NCI-H1694 (cell line): ENCODE measurements at places on chromosomes 3 and 15.

DNA sequence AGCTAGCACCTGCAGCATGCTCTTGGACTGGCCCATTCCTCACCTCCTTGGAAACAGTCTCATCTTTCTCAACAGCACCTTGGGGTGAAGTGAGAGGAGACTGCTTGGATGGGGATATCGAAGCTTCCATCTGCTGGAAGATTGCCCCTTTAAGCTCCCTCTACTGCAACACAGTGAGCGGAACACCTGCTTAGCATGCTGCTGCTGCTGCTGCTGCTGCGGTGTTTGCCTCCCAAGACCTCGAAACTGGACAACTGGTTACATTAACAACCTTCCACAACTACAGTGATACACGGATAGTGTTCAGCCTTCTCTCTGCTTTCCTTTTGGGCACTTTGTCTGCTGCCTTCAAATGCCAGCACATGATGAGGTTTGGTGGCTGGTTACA is 253.9 kb upstream of the LYSMD4 start:
- no peak for DNase-seq

DNA sequence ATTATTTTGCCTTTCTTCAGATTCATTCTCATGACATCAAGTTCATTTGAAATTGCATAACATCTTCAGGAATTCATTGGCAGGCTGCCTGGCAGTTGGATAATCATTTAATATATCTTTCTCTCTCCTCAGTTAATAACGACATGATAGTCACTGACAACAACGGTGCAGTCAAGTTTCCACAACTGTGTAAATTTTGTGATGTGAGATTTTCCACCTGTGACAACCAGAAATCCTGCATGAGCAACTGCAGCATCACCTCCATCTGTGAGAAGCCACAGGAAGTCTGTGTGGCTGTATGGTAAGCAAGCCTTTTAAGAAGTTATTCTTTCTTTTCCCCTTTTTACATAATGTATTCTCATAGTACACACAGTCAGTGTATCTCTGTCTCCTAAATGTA is 38.2 kb downstream of the TGFBR2 start:
- DNase-seq = no peak

- no peak for DNase-seq
Measured at GRCh38 chr3:180048103-180048502, 11.4 kb upstream of the PEX5L start.

DNA sequence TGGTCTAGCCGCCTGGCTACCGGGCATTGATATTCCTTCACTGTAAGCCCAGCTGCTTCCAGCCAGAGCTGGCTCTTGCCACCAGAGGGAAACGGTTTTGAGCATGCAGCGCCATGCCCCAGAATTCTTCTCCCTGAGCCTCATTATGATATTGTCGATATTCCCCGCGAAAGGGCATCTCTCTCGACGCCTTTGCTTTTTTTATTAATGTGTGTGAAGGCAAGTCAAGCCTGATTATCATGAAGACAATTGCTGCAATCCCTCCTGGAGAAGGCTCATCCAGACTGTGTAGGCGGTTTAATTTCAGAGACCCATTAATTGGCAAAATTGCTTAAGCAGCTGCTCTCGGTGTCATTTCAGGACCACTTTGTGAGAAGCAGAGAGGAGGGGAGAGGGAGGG is 321.2 kb upstream of the TLE3 start:
- DNase-seq = peak; percentile 42

DNA sequence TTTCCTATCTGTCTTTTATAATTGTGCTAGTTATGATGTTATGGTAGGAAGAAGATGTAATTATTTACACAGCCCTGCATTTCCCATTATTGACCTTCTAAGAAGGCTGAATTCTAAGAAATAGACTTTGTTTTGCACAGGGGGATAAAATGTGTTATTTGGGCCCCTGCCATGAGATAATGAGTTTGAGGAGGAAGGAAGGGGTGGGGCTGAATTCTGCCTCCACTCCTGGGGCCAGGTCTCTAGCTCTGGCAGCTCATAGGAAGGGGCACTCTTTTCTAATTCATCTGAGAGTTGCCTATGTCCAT is 69.2 kb upstream of the GOLGA8B start:
- no peak for DNase-seq

DNA sequence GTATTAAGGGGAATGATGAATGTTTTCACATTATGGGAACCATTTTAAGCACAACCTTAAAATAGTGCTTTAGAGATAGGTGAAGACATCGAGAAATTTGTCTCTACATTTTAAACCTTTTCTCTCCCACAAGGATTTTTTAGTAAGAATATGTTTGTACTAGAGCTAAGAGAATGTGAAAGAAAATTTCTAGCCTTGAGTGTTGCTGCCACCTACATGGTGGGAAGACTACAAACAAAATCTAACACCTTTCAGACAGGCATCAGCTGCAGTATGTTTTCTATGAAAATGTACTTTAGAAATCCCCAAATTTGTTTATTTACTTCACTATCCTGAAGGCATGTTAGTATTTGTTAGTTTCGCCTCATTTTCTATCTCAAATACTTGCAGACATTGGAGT is 247.4 kb downstream of the WDR72 start:
- no peak for DNase-seq

- peak; percentile 93 for DNase-seq
Measured at GRCh38 chr15:43510200-43511011, 7.0 kb upstream of the MAP1A start.
